ENCODE measurements at places on chromosomes 6 and 20. TPM values are rescaled to one million over a fixed set of nuclear protein-coding genes. Genes with fewer than 3 reads are reported as not detected.
A peak's percentile ranks its signal among the peaks of the same experiment; 100 is the strongest.

GRCh38 chr20:35151736-35152135 is 4.6 kb upstream of the EDEM2 start:
- DNase-seq: no peak

The RAET1G gene
- total RNA-seq: 0.73 TPM

DNA sequence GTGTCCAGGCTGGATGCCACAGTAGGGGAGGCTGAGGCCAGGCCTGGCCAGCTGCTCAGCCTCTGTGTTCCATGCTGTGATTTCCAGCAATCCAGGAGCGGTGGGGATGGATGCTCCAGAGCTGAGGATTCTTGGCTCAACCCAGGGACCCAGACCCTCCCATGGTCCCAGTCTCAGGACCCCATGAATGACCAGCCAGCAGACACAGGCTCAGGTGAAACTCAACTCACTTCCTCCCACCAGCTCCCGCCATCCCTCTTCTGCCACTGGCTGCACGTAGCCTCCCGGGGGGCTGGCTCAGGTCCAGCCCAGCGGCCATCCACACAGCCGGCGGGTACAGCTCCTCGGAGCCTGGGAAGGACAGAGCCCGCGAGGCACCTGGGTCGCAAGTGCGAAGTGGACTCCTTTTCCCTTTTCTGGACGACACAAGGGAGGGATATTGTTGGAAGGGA is 54.5 kb upstream of the DACT2 start:
- peak; percentile 23 for DNase-seq

- no peak for DNase-seq
These were observed 28.3 kb downstream of the PARD6B start for GRCh38 chr20:50759678-50760077.

All from ovary (tissue), 10 donors.